ENCODE measurements at places on chromosomes 1 and 21.

DNA sequence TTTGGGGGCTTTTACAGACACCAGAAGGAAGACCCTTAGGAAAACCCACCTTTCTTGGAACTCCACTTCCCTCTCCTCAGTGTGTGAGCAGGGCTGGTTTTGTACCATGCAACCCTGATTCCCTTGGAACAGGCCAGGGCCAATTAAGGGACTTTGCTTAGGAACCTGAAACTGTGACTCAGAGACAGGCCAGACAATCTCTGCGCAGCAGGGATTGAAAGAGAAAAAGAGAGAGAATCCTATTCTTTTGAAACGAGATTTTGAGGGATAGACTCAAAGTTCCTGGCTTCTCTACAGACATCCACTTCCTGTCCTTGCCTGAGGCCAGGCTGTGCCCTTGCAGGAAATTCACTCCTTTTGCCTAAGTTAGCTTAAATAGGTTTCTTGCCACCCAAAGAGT, 23.1 kb upstream of the C1orf198 start:
- no peak for DNase-seq

GRCh38 chr21:16002874-16003466, 273.2 kb downstream of the USP25 start:
- DNase-seq: no peak

GRCh38 chr1:21570528-21570875, 61.3 kb downstream of the ALPL start:
- no peak for DNase-seq

GRCh38 chr1:45409276-45409675, 69.0 kb upstream of the MUTYH start:
- DNase-seq: no peak

GRCh38 chr1:23816906-23817305, 8.3 kb downstream of the HMGCL start:
- no peak for DNase-seq

GRCh38 chr1:32825181-32825580, 7.7 kb downstream of the S100PBP start:
- no peak for DNase-seq

DNA sequence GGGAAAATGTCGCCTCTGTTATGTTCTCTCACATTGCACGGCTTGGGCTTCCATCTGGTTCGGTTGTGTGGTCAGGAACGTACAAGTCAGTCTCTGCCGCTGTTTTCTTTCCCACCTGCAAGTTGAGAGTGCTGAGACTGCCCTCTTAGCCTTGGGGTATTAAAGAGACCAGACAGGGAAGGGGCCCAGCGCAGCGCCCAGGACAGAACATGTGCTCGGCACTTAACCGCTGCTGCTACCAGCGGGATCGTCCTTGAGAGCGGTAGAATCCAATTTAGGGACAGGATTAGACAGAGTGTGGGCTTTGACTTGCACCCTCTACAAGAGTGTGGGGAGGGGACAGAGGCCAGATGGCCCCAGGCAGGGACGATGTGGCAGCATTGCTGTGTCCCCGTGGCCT, 17.7 kb upstream of the AGPAT3 start:
- DNase-seq: no peak

DNA sequence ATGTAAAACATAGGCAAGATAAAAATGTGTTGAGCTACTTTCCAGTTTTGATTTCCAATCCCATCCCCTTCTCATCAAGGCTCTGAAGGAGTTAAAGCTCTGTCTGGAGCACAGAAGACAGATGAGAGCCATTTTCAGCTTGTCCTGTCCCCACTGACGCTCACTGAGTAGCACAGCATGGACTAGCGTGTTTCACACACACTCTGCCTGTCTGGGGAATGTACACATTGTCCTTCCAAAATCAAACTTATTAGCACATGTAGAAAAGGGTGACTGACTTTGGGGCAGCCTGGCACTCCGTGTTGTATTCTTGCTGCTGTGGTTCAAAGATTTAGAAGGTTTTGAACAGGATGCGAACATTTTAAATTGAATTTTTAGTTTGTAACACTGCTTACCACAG, 139.2 kb downstream of the NEK7 start:
- DNase-seq: no peak

DNA sequence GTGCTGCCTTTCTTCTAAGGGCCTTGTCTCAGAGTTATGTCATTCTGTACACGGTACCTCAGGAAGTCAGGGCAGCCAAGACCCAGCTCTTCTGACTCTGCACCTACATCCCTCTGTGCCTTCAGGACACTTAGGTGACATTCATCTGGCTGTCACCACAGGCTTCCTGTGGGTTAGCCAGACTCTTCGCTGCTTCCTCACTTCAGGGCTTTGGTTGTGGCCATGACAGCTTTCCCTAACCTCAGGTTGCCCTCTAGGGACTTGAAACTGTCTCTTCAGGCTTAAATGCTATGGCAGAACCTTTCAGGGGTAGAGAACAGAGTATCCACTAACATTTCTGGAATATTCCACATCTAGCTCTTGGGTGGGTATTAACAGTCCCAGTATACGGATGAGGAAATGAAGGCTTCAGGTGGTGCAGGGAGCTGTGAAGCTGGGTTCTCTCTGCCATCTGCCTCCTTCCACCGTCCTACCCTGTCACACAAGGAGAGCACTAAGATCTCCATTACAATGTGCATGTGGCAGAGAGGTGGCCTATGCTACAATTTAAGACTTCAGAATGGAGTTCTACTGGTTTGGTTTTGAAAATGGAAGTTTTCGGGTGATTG, 9.9 kb downstream of the TSSK3 start:
- DNase-seq: peak; percentile 83

DNA sequence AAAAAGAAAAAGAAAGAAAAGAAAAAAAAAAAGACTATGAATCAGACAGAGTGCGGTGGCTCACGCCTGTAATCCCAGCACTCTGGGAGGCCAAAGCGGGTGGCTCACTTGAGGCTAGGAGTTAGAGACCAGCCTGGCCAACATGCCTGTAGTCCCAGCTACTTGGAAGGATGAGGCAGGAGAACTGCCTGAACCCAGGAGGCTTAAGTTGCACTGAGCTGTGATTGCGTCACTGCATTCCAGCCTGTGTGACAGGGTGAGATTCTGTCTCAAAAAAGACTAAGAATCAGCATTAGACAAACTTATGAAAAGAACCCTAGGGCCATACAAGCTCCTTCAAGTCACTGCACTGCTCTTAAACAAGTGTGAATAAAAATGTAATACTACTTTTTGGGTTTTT, 16.9 kb downstream of the PSMB4 start:
- DNase-seq: no peak

GRCh38 chr1:206907304-206907991, 10.2 kb downstream of the IL24 start:
- no peak for DNase-seq

DNA sequence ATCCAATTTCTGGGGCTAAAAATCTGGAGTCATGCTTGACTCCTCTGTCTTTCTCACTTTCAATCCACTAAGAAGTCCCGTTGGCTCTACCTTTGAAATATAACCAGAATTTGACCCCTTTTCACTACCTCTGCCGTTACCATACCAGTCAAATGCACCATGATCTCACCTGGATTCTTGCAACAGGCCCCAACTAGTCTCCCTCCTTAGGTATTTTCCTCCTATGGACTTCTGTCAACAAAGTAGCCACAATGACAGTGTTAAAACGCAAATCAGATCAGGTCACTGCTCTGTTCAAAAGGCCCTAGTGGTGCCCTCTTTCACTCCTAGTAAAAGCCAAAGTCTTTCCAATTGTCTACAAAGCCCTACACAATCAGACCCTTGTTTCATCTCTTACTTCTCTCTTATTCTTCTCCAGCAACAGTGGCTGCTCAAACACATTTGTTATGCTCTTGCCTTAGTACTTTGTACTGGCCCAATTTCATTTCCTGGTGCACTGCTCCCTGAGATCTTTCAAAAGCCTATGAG, 35.7 kb upstream of the AGL start:
- DNase-seq: no peak

DNA sequence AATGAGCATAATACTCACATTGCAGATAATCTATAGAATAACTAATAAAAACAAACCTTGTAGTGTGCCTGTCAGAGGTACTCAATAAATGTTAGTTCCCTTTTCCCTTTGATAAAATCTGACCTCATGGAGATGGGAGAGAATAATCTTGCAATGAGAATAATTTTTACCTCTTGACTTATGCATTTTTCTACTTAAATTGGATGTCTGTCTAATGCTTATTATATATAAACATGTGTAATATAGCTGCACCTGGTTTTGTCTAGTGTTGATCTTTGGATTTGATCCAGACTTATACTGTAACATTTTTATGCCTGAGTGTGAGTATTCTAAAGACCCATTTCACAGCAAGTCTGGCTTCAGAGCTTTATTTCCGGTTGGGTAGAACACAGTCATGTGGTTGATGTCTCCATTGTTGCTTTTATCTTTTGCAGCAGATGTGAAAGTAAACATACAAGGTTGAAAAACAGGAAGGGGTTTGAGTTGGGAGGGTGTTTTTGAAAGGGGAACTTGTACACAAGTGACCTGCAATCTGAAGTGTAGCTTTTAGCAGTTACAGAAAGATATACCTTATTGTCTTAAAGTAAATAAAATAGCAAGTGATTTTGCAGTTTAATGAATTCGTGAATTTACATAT, 12.4 kb downstream of the EPB41 start:
- DNase-seq: peak; percentile 88

GRCh38 chr1:5340560-5341130, 651.6 kb downstream of the NPHP4 start:
- DNase-seq: no peak

DNA sequence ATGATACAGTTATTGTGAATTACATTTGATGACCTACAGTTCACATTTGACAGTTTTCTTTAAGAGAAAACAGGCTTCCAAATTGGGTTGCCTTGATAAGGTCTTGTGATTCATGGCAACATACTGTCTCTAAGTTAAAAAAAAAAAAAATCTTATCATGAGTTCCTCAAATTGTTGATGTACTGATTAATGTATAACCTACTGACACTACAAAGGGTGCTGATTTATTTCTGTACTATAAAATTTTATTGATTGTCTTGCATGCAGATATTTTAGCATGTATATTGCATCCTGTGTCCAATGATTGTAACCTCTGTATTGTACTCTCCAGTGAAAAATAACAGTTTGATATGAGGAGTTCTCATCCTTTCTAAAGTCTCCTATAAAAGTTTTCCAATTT, 197.3 kb upstream of the IVNS1ABP start:
- no peak for DNase-seq

- DNase-seq: peak; percentile 76
Observed at GRCh38 chr1:7948960-7949359, 8.3 kb upstream of the TNFRSF9 start.

GRCh38 chr1:235979176-235979575, 85.7 kb downstream of the NID1 start:
- DNase-seq: no peak

- no peak for DNase-seq
Observed at GRCh38 chr1:118925651-118926050, 62.5 kb downstream of the TBX15 start.

DNA sequence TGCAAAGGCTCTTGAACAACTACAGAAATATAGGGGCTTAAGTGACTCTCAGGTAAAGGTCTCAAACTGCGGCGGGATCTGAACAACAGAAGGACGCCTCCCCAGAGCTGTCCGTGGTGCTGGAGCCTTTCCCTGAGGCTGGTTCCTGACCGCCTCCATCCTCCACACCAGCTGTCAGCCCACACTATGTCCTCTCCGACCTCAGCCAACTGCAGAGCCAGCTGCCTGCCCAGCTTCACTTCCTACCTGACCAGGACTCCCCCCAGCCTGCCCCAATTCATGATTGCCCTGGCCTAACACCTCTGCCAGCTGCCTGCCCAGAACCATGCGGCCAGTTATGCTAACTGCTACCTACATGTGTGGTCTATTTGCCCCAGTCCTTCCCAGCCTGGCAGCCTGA, 63.6 kb upstream of the ZC3H12A start:
- DNase-seq: no peak

DNA sequence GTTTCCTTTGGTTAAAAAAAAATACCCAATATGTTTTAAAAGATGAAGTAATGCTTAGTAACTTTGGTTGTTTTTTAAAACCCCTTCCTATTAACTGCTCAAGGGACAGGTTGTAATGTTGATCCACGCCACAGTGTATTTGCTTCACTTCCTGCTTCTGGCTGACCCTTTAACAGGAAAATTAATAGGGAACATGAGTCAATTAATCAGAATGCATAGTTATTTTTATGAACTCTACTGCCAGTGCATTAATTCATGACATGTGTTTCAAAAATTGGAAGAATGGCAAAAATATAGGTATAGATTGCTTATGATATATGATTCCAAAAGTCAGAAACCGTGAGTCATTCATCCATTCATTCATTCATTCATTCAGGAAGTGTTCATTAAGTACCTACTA, 204.8 kb downstream of the SETD4 start:
- no peak for DNase-seq

DNA sequence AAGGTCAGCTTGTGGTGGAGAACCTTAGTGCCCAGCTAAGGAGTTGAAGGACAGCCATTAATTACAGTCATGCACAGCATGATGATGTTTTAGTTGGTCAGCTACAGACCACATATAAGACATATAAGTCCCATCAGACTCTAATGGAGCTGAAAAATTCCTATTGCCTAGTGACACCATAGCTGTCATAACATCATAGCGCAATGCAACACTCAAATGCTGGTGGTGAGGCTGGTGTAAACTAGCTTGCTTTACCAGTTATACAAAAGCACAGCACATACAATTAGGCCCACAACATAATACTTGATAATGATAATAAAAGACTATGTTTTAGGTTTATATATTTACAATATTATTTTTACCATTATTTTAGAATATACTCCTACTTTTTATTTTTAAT, 4.0 kb downstream of the ECHDC2 start:
- no peak for DNase-seq

DNA sequence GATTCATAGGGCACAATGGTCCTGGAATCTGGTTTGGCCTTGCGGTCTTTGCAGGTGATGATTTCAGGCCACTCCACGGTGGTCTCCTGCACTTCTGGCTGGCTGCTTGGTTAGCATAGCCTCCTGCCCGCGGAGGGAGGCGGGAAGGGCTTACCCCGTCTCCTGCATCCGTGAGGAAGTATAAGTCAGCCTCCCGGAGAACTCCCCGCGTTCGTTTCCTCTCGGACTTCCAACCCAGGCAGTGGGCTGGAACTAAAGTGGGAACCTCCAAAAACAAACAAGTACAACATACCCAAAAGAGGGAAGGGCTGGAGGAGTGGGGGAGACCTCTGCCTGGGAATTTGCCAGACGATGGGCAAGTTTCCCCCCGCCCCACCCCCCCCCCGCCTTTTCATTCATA, 939 bp upstream of the CCN1 start:
- no peak for DNase-seq

GRCh38 chr1:150985179-150985825, 3.2 kb downstream of the ANXA9 start:
- no peak for DNase-seq

- no peak for DNase-seq
Observed at GRCh38 chr1:202165267-202165941, 5.0 kb upstream of the PTPN7 start.
